Activated T-cell treated with anti-CD3 and anti-CD28 coated beads for 48 hours (primary cell): ENCODE measurements at places on chromosomes 7 and 10.

DNA sequence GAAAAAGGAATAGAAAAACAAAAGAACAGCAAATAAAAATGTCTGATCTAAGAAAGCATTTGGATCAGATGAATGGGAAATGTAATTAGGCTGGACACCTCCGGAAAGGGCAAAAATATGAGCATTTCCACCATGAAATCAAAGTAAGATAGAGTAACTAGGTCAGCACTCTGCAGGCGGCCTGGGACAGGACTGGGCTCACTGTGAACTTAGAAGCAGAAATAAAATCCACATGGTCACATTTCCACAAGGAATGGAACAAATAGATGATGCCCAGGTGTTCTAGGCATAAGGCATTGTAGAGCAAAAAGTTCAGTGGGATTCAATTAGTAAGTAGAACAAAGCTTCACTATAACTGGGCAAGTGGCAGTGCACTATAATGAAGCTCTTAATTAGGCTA lies 209.9 kb upstream of the ETV1 start:
- DNase-seq = no peak

GRCh38 chr10:63554657-63555056 lies 33.5 kb downstream of the REEP3 start:
- DNase-seq = peak; percentile 6

DNA sequence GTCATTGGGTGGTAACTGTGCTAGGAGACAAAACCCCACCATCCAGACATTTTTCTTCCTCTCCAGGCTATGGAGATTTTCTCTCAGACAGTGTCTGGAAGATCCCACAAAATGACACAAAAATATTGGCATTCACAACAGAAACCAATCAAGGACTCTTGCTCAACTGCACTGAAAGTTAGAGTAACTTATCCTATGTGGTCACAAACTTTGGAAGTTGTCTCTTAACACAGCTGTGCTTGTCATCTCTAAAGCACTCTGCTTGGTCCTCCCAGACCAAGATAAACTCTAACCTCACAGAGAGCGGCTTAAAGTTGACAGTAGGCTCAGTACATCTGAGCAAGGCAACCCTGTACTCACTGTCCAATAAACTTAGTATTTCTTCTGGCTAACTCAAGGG lies 74.9 kb downstream of the AKR1C4 start:
- no peak for DNase-seq

DNA sequence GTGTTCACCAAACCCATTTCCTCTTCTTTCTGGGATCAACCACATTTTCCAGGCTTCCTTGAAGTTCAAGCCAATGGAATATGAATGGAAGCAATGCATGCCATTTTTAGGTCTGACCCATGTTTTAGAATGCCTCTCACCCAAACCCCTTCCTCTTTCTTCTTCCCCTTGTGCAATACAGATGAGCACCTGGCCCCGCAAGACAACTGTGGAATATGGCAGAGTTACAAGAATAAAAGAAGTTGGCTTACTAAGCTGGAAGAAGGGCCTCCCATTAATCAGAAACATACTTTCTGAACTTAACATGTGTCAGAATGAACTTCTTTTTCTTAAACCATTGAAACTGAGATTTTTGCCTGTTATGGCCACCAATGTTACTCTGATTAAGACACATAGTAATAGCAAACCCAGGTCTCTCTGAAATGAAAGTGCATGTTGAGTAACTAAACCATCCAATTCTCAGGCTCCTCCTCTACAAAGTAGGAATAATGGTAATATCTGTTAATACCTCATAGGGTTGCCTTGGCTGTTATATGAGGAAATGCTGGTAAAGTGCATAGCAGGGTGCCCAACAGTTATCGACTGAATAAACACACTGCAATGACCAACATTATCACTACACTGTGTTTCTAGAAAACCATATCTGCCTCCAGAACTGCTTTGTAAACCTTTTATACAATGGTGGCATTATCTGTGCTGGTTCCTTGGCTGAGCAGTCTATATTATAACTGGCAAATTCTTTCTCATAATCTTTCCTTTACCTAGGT lies 382.2 kb upstream of the NRP1 start:
- no peak for DNase-seq

DNA sequence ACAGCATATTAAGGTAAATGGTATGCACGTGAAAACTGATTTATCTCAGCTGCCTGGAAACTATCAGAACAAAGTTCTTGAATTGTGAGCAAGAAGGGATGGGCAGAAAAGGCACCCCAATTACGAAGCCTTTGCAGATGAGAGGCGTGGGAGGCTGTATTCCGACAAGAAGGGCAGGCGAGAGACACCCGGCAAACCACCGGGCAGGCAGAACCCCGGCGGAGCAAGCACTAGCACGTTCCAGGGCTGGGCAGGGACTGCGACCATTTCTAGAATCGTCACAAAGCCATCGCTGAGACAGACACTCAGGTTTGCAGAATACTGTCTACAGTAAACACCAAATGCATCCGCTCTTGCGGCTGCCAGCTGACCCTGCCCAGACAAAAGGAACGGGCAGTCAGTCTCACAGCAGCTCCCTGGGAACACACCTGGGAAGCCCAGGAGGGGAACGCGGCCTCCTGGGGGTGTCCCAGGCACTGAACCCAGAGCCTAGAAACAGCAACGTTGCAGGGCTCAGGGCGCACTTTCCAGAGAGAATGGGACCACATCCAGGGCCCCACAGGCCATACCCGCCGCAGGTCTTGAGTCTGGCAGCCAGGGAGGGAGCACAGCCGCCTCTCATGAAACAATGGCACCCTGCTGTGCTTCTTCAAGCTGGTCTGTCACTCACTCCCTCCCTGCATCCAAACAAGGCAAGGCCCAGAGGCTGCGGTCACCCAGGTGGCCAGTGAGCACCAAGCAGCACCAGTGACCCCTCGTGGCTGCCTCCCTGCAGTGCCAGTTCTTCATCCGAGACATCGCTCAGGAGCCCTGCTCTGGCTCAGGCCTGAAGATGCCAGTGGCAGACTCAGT lies 261.9 kb downstream of the PTPRN2 start:
- DNase-seq = no peak
